NCI-H748 treated with DMSO at 0.1 percent for 48 hours (cell line): ENCODE measurements at places on chromosomes 1 and 21.
A peak's percentile ranks its signal among the peaks of the same experiment; 100 is the strongest.

- DNase-seq = no peak
These were observed 29.2 kb downstream of the MAN1C1 start for GRCh38 chr1:25645637-25646400.

GRCh38 chr1:26027716-26028489 is 6.3 kb downstream of the EXTL1 start:
- no peak for DNase-seq

GRCh38 chr1:152108882-152109222 is 6.4 kb downstream of the TCHH start:
- no peak for DNase-seq

DNA sequence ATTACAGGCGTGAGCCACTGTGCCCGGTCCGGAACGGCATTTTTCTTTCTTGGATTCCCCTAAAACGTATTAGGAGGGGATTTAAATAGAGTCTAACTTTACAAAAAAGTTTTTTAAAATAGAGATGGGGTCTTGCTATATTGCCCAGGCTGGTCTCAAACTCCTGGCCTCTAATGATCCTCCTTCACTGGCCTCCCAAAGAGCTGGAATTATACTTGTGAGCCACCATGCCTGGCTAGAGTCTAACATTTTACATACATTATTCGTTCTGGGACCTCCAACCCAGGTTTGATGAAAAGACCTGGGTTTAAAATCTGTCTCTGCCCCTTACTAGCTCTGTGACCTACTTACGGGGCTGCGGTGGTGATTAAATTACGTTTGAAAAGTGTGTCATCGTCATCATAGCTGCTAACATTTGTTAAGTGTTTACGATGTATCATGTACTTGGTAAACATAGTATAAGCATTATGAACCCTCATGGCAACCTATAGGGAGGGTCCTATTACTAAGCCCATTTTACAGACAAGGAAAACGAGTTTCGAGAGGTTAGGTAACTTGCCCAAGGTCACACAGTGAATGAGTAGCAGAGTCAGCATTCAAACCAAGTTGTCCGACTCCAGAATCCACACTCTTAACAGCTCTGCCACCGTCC is 24.5 kb downstream of the PLEKHM2 start:
- DNase-seq = no peak

- DNase-seq = peak; percentile 93
These were observed at the start of the genes LRRC41 and UQCRH for GRCh38 chr1:46303038-46303871. Gene LRRC41 (minus strand): TSS chr1:46303616. CDS start chr1:46303322, 294 bp downstream. Gene UQCRH (plus strand): TSS chr1:46303698. CDS start chr1:46303767, 69 bp downstream.

DNA sequence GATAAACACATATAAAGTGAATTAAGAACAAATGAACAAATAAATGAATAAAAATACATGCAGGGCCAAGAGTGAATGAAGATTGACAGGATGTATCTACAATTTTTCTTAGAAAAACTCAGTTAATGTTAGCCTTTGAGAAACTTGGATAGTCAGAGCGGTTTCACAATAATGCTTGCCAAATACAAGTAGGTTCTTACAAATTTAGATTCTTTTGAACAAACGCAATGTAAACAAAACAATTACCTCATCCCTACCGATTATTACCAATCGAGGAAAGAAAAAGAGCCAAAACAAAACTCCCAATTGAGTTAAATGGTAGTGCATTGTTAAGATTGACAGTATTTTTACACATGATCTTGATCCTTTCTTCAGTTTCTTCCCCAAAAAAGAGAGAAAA is 176.9 kb upstream of the DEPDC1 start:
- DNase-seq = no peak

- DNase-seq = no peak
These were observed 64.3 kb upstream of the ADARB1 start for GRCh38 chr21:45010096-45010495.

DNA sequence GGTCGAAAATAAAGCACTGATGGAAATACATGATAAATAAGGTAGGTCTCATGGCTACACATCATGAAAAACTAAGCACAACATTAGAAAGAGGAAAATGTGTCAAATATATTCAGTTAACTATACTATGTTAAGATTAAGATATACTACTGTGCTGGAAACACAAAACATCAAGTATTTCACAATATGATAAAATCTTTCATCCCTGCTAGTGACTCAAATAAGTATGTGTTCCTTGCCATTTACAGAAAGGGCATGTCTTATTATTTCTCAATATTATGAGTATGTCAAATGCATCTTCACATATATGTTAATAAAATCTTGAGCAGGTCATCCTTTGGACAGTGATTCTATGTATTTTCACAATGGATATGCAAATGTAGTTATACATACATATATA is 1260.1 kb upstream of the ADGRL2 start:
- no peak for DNase-seq

- no peak for DNase-seq
These were observed 290.0 kb upstream of the ADGRL2 start for GRCh38 chr1:81510701-81511100.

DNA sequence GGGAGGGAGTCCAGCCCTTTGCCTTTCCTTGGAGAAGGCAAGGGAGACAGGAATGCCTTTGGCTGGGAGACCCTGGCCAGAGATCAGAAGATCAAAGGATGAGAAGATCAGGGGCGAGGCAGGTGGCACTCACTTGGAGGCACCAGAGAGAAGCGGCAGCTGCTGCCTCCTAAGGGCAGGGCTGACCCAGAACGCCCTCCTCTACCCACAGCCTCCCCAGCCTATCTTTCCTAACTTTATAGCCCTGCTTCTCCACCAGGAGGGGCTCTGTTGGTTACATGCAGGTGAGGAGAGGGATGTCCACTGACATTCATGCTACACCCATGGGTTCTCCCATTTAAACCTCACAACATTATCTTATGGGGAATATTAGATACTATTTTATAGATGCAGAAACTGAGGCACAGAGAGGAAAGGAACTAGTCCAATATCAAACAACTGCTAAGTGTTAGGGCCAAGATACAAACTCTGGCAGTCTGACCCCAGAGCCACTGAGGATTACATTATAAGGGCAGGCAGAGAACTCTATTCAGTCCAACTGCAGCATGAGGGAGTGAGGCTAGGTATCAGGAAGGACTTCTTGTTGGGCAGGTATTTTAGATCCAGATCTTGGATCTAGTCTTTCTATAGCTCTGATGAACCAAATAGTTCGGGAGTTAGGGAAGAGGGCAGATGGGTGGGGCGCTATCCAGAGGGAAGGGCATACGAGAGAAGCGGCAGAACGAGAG is 19.9 kb downstream of the LGR6 start:
- peak; percentile 29 for DNase-seq

DNA sequence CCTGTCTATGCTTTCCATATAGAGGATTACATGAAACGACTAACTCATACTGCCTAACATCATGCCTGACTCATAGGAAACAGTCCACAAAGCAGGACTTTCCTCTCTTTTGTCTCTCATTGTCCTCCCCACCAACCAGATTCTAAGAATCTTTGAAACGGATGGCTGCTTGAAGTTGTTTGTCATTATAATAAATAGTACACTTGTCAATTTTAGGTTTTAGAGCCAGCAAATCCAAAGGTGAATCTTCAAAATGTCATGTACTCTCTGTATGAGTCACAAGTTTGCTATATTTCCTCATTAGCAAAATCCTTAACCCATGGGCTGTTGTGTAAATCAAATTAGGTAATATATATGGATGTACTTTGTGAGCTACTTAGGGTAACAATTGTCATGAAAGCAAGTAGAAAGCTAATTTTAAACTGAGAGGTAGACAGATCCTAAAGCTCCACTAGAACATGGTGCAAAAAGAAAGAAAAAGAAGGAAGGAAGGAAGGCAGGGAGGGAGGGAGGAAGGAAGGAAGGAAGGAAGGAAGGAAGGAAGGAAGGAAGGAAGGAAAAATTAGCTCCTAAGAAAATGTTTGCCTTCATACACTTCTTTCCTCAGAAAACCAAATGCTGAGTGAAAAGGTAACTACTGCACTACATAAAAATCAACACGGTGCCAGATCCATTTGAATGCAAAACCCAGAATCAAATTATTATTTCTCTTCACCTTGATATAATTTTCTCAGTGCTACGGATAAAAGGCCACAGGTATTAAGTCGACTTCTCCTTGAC is 129.5 kb upstream of the PRMT6 start:
- DNase-seq = no peak

GRCh38 chr1:167968569-167968968 is 31.7 kb upstream of the MPC2 start:
- DNase-seq = no peak

DNA sequence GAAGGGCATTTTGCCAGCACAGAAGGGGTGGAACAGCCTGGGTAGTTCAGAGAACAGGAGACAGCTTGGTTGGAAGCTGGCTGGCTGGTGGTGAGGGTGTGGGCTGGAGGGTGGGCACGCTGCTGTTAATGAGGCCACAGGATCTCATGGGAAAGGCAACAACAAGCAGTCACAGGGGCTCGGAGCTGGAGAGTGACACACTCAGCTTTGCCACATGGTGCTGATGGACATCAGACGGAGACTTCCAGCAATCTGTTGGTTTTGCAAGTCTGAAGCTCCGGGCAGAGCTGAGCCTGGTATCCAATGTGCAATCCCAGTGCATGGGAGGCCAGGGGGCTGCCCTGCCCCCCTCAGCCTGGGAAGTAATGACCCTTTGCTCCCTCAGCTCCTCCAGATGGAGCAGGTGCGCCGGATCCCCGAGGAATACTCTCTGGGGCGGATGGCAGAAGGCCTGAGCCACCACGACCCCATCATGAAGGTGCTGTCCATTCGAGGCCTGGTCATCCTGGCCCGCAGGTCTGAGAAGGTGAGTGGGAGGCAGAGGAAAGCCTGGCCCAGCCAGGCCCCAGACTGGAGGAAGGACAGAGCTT is 15.6 kb upstream of the TTC4 start:
- DNase-seq = no peak

DNA sequence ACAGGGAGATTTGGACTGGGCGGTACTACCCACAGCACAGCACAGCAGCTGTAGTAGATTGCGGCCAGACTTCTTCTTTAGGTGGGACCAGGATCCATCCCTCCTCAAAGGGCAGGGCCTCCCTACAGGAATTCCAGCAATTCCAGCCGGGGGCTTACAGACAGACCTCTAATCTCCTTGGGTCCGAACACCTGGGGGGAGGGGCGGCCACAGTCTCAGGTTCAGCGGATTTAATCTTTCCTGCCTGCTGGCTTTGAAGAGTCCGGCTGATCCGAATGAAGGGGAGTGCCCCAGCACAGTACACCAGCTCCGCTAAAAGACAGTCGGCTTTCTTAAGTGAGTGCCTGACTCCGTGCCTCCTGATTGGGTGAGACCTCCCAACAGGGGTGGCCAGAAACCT is 1708.5 kb downstream of the BRINP3 start:
- no peak for DNase-seq

GRCh38 chr1:29810121-29811120 is 574.1 kb downstream of the PTPRU start:
- no peak for DNase-seq

- DNase-seq = no peak
These were observed 13.9 kb downstream of the BTBD19 start for GRCh38 chr1:44822131-44822701.

DNA sequence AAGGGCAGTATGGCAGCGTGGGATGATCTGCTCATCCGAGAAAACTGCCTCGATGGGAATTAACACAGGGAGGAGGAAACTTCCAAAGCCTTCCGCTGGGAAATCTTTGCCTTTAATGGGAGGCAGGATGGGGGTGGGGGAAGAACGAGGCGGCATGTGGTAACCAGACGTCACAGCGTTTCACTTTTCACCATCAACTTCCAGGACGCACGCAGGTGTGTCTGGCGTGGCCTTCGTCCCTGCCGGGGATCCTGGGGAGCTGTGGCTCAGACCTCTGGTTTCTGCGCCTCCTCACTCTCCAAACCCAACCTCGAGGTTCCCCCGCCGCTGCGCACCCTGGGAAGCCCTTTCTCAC is 282 bp downstream of the RSPH1 start:
- peak; percentile 57 for DNase-seq
